DMS79 treated with DMSO at 0.1 percent for 48 hours (cell line): ENCODE measurements at places on chromosomes 6 and 20.

- no peak for DNase-seq
Measured at GRCh38 chr6:5061152-5061551, 24.0 kb upstream of the PPP1R3G start.

DNA sequence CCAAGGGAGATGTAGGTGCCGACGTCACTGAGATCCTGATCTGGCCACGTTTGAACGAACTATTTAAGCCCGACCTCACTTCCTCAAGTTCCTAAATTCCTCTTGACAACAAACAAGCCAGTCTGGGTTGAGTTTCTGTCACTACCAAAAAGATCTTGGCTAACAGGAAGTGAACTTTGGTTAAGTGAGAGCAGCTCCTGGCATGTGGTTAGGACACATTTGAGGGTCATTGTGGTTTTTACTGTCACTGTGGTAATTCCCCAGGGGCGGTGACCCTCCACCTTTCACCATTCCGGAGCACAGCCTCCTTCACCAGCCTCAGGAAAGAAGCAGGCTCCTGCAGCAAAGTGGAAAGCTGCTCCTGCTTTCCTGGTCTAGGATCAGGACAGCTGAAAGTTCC lies 43.1 kb upstream of the ZNF831 start:
- DNase-seq, result no peak

- DNase-seq, result no peak
Measured at GRCh38 chr6:10640412-10640811, 54.0 kb downstream of the C6orf52 start.

GRCh38 chr6:105988812-105989577 lies 97.1 kb upstream of the PRDM1 start:
- DNase-seq, result no peak

GRCh38 chr20:38252292-38253288 lies 7.9 kb downstream of the KIAA1755 start:
- DNase-seq, result no peak

- no peak for DNase-seq
Measured at GRCh38 chr6:134172020-134172705, 119.7 kb upstream of the SLC2A12 start.

DNA sequence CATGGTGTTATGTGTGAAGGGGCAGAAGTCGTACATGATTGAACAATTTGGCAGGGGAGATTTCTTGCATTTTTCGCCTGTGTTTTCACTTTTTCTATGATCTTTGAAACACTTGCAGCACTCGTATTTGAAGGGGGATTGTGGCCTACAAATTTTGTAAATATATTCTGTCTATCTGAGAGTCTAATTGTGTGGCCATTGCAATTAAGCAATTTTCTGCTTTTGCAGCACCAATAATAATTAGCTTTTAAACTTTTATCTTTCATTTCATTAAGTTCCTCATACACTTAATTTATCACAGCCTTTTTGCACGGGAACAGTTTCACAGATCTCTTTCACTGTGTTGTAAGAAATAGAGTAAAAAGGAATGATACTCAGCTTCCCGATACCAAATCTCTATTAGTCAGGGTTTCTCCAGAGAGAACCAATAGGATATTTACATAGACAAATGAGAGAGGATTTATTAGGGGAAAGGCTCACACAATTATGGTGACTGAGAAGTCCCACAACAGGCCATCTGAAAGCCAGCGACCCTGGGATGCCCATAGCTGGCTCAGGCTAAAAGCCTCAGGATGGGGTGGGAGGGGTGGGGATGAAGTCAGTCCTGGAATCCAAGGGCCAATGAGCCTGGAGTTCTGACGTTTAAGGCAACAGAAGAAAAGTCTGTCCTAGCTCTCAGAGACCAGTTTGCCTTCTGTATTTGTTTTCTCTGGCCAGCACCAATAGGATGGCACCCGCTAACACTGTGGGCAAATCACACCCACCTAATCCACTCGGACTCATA lies 58.3 kb downstream of the KIF6 start:
- no peak for DNase-seq

- DNase-seq, result no peak
Measured at GRCh38 chr20:40532103-40532502, 156.9 kb downstream of the MAFB start.

GRCh38 chr20:20207291-20207690 lies 155.0 kb downstream of the CFAP61 start:
- peak; percentile 60 for DNase-seq

DNA sequence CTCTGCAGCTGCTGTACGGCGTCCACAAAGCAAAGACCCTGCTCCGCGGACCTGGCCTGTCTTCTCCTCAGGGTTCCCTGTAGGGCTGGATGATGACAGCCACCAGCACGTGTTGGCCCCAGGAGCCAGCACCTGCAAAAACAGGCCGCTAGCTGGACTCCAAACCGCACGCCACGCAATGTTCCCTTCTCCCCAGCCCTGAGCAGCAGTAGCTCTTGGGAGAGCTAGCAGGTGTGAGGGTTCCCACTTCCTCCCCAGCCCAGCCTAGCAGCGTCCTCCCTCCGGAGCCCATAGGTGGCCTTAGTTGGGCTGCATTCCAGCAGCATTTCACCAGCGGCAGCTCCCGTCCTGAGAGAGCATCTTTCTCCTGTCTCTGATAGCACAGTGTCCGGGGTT lies 42.3 kb downstream of the DACT2 start:
- no peak for DNase-seq

DNA sequence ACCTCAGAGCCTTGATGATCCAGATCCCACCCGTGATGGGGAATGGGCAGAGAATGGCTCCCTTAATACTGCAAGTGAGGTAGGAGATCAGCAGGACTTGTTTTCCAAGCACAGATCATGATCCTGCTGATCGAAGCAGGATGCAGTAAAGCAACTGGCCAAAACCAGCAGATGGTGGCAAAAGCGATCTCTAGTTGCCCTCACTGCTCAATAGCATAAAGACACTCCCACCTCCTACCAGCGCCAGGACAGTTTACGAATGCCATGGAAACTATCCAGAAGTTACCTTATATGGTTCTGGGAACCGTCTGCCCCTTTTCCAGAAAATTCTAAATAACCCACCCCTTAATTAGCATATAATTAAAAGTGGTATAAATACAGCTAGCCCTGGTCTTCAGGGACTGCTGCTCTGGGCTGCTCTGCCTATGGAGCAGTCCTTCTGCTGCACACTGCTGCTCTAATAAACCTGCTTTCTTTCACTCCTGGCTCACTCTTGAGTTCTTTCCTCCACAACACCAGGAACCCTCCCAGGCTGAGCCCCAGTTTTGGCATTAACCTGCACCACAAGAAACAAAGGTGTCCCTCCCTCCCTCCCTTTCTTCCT lies 415.8 kb downstream of the PREX1 start:
- DNase-seq, result no peak

DNA sequence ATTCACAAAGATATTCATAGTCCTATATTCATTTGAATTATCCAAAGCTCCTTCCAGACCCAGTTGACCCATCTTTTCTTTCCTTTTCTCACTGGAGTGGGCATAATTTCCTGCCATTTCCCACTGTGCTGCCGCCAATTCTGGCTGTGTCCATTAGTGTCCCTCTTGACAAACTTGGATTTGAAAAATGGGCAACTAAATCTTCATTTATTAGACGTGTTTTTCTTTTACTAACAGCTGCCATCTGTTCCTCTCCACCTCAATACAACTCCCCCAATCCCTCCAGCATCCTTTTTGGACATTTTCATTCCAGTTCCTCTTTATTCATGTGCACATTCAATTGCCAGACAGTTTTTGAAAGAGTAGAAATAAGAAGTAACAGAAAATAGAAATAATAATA lies 90.5 kb downstream of the PCSK2 start:
- no peak for DNase-seq

GRCh38 chr20:47332381-47333206 lies 23.9 kb downstream of the ZMYND8 start:
- no peak for DNase-seq

DNA sequence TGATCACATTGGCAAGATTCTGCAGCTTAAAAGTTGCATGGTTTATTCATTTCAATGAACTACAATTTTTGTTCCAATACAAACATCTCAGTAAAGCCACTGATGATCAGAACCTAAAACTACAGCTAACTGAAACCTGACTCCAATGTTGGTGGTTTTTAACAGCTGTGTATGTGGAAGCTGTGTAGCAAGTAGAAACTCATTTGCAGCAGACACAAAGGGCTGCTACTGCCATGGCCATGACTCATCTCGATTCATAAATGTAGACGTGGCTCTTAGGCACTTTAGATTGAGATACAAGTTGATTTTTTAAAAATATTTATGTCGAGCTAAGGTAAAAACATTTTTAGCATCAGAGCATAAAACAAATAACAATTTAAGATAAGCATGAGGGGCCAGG lies 19.5 kb upstream of the MAP3K4 start:
- no peak for DNase-seq

GRCh38 chr6:33980176-33981175 lies 165.4 kb downstream of the GRM4 start:
- no peak for DNase-seq

GRCh38 chr6:52149076-52149475 lies 37.1 kb upstream of the IL17A start:
- no peak for DNase-seq

DNA sequence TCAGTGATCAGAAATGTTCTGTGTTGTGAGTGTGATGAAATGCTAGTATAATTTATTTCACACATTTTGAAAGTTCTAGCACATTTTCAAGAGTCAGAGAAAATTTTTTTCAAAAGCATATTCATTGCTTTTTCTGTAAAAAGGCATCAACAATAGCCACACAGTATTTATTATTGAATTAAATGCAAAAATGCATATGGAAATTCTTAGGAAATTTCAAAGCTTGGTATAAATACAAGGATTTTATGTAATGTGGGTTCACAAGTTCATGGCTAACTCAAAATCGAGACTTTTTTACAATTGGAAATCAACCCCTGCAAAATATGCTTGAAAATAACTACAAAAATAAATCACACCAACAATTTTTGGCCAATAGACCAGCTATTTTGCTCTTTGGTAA lies 302.0 kb upstream of the ECI2 start:
- DNase-seq, result no peak

DNA sequence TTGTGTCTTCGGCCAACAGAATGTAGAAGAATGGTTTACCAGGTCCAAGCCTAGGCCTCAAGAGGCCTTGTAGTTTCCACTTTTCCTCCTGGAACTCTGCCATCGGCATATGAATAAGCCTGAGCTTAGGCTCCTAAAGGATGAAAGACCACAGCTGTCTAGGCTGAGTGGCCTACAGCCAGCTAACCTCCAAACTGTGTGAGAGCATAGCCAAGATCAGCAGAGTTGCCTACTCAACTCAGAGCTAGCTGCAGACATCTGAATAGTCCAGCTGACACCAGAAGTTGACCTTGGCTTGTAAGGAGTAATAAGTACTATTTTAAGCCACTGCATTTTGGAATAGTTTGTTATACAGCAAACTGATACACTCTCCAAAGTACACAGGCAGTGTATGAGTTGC lies 52.6 kb upstream of the SMIM29 start:
- DNase-seq, result no peak

GRCh38 chr6:21033575-21034026 lies 499.3 kb downstream of the CDKAL1 start:
- DNase-seq, result no peak

- DNase-seq, result no peak
Measured at GRCh38 chr6:25542984-25543910, 108.8 kb upstream of the SCGN start.

GRCh38 chr6:126944512-126944911 lies 174.0 kb upstream of the RSPO3 start:
- DNase-seq, result no peak

DNA sequence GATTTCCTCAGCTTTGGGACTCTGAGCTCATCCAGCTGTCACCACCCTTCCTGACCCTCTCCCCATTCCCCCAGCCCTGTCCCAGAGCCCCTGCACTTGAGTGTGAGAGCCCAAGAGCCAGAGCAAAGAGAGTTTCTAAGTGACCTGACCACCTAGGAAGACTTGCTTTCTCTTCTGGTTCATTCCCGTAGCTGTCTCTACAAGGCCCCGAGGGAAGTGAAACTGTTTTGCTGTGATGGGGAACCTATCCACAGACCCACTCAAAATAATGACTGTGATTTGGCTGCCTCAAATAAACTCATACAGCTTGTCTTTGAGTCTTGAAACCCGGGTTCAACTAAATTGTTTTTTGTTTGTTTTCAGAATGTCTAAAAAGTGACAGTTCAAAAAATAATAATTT lies 74.6 kb upstream of the XRN2 start:
- no peak for DNase-seq

DNA sequence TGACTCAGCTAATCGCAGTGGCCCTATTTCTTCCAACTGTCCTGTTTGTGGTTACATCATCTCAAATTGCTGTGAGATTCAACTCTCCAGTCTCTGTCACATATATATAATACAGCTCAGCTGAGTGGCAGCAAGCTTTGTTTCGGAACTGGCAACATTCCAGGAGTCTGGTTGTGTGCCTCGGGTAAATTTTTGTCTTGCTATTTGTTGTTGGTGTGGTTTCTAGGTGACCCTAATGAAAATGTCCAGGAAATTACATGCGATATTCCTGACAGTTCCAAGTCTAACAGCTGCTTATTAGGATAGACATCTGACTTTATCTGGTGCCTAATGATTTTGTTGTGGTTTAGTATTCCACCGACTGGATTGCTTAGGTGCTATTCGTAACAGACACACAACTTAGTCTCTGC lies 581.8 kb downstream of the CD109 start:
- DNase-seq, result no peak

DNA sequence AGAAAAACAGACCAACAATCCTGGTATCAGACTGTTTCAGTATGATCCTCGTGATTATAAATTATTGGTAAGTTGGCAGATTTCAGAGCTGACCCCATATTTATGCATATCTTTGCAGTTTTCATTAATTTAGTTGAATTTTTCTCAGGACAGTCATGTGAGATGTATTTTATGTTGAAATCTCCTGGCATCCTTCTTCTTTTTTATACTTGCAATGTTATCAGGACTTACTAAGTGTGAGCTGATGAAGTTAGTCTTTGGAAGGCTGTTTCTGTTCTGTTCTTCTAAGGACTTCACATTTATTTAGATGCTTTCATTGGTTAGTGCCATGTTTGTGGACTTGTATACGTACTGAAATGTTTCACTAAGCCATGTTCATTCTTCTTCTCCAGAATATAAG lies 17.2 kb downstream of the SMPDL3A start:
- DNase-seq, result no peak

DNA sequence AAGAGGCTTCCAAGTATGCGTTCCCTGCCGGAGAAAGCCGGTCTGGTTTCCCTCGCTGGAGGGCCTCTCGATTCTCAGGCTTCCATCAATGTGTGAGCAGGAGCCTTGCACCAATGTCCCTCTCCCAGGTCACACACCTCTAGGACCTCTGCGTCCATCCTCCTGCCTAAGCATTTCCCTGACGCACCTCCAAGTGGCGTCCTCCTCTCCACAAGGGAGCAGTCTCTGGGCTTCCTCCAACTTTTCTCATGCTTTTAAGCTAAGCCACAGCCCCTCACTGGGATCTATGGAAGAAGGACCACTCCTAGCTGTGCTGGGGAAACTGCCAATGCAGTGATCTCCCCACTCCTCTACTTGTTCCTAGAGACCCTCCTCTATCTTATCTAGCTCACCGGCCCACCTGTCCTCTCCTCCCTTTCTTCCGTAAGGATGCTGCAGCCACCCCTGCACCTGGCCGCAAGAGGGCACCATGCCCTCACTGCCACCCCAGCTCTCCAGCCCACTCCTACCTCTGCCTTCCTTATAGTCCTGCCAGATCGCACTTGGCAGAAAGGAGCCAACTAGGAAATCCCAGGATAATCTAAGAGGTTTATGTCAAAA lies 258.7 kb downstream of the LRFN2 start:
- peak; percentile 91 for DNase-seq

GRCh38 chr6:10316373-10316721 lies 98.5 kb downstream of the TFAP2A start:
- DNase-seq, result no peak

- DNase-seq, result peak; percentile 86
Measured at GRCh38 chr6:36678488-36679042, at the start of gene CDKN1A. Gene CDKN1A (plus strand): TSS chr6:36678714. CDS start chr6:36684102, 5,388 bp downstream.
